ENCODE measurements at places on chromosomes 2 and 18.

- peaks cover 11% of the 10 kb centered on the region for H3K4me1 ChIP-seq
- no peak overlapping the region for H3K27ac ChIP-seq
- no peak for DNase-seq
- no peaks in the 10 kb centered on the region for H3K27me3 ChIP-seq
- H3K36me3 ChIP-seq: no peaks in the 10 kb centered on the region
- H3K4me3 ChIP-seq: no peak overlapping the region
Measured at GRCh38 chr18:61991201-61991600, 98.4 kb upstream of the RNF152 start.

DNA sequence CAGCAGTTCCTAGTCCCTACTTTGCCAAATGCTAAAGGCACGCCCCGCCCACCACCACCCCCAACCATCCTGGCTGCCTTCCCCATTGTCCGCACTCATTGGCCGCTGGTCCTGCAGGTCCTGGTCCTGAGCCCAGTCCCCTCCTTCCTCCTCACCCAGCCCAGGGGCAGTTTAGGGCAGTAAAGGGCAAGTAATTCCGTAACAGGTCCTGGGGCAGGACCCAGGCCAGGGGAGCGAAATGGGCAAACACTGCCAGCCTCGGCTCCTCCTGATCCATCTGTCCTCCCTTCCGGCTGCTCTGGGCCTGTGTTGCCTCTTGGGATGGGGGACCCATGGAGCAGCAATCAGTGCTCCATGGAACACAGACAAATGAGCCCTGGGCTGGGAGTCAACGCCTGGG is 6.1 kb downstream of the ADCY3 start:
- no peak for DNase-seq
- H3K4me1 ChIP-seq: no peaks in the 10 kb centered on the region
- H3K27me3 ChIP-seq: no peaks in the 10 kb centered on the region
- no peak overlapping the region for H3K4me3 ChIP-seq
- H3K27ac ChIP-seq: no peak overlapping the region
- no peaks in the 10 kb centered on the region for H3K36me3 ChIP-seq

DNA sequence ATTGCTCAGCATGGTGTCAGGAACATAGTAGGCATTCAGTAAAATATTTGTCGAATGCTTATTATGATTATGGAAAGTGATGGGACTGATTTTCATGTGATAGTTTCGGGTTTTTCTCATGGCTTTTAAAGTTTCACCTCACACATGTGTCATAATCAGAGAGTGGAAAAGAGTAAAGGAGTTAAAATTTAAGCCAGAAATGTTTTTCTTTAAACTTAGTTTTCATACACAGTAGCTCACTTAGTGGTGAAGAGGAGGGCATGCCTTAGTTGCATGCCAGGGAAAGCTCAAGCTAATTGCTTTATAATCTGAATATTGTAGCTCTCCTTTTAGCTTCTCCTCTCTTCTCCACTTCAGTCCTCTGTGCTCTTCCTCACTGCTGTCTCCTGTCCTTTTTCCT is 38.0 kb downstream of the EHBP1 start:
- no peaks in the 10 kb centered on the region for H3K36me3 ChIP-seq
- H3K4me3 ChIP-seq: no peak overlapping the region
- no peak for DNase-seq

GRCh38 chr2:72118386-72118785 is 29.3 kb downstream of the CYP26B1 start:
- H3K4me1 ChIP-seq: no peaks in the 10 kb centered on the region
- no peak for DNase-seq
- H3K36me3 ChIP-seq: no peaks in the 10 kb centered on the region
- H3K4me3 ChIP-seq: no peak overlapping the region
- H3K27ac ChIP-seq: no peak overlapping the region

DNA sequence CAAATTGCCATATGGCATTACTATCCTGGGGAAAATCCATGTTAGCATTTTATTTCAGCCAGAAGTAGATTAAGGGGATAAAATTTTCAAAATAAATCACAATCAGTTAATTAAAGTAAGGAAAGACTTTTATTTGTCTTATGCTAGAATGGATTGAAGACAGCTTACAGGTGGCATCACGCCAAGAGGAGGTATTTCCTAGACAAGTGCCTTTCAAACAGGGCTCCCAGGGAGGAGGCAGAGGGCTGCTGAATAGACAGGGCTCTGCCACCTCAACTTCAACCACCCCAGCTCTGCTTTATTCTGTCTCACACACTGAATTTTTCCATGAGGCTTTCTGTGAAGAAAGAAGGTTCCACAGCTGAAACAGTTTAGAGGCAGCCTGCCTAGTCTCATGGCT is 12.2 kb downstream of the CCDC68 start:
- no peaks in the 10 kb centered on the region for H3K27me3 ChIP-seq
- H3K36me3 ChIP-seq: no peaks in the 10 kb centered on the region
- H3K4me3 ChIP-seq: no peak overlapping the region
- peaks cover 45% of the 10 kb centered on the region for H3K4me1 ChIP-seq

- no peak for DNase-seq
- H3K4me1 ChIP-seq: peaks cover 21% of the 10 kb centered on the region
- H3K4me3 ChIP-seq: no peak overlapping the region
- H3K27me3 ChIP-seq: no peaks in the 10 kb centered on the region
- peak overlapping the region; percentile 87 for H3K27ac ChIP-seq
Measured at GRCh38 chr2:42310007-42310515, 51.0 kb downstream of the COX7A2L start.

DNA sequence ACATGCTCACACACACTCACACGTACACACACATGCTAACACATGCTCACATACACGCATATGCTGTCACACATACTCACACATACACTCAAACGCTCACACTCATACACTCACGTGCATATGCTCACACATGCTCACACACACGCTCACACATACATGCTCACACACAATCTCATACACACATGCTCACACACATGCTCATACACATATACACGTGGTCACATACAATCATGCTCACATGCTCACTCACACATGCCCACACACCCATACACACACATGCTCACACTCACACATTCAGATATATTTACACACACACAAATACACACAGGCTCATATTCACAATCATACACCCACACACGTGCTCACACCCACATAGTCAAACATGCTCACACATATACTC is 17.5 kb upstream of the SALL3 start:
- no peaks in the 10 kb centered on the region for H3K4me1 ChIP-seq
- H3K36me3 ChIP-seq: no peaks in the 10 kb centered on the region
- H3K4me3 ChIP-seq: no peak overlapping the region
- no peaks in the 10 kb centered on the region for H3K27me3 ChIP-seq
- H3K27ac ChIP-seq: no peak overlapping the region

GRCh38 chr2:171553236-171553635 is 31.0 kb downstream of the CYBRD1 start:
- H3K27me3 ChIP-seq: no peaks in the 10 kb centered on the region
- H3K27ac ChIP-seq: no peak overlapping the region
- no peak for DNase-seq
- no peak overlapping the region for H3K4me3 ChIP-seq
- no peaks in the 10 kb centered on the region for H3K4me1 ChIP-seq

DNA sequence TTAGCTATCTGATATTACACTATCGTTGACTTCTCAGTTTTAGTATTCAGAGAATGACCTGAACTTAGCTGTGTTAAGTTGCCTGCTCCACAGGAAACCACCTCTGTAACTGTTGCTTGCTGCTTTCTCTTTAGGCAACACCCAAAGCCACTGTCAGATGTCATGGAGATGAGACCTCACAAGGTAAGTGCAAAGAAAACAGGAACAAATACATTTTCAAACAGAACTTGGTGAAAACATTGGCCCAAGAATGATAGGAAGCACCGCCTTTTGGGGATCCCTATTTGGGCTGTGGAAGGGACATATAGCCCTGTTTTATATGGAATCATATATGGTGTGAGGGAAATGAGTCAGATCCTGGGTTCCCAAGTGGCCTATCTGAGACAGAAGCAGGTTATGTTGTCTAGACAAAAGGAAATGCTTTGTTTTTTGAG is 143.4 kb downstream of the UBE2E3 start:
- no peak overlapping the region for H3K4me3 ChIP-seq
- no peaks in the 10 kb centered on the region for H3K27me3 ChIP-seq
- H3K27ac ChIP-seq: no peak overlapping the region
- H3K4me1 ChIP-seq: no peaks in the 10 kb centered on the region

DNA sequence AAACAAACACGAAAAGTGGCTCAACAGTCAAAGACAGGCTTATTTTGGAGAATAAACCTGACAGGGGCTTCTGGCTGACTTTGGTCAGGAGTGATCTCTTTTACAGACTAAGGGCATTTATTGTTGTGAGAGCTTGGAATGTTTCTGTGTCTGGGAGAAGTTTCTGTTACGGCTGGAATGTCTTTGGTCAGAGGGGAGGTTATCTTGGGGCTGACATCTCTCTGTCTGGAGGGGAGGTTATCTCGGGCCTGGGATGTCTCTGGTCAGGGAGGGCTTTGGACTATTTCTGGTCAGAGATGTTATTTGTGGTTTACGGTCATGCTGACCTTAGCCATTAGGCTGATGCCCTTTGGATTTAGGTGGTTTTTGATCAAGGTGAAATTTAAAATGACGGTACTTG is 345.5 kb upstream of the FSIP2 start:
- H3K27ac ChIP-seq: no peak overlapping the region
- no peak overlapping the region for H3K4me3 ChIP-seq
- no peaks in the 10 kb centered on the region for H3K4me1 ChIP-seq
- H3K27me3 ChIP-seq: no peaks in the 10 kb centered on the region
- no peak for DNase-seq

GRCh38 chr2:13197248-13197647 is 480.5 kb downstream of the TRIB2 start:
- no peak overlapping the region for H3K4me3 ChIP-seq
- no peaks in the 10 kb centered on the region for H3K4me1 ChIP-seq
- DNase-seq: no peak

DNA sequence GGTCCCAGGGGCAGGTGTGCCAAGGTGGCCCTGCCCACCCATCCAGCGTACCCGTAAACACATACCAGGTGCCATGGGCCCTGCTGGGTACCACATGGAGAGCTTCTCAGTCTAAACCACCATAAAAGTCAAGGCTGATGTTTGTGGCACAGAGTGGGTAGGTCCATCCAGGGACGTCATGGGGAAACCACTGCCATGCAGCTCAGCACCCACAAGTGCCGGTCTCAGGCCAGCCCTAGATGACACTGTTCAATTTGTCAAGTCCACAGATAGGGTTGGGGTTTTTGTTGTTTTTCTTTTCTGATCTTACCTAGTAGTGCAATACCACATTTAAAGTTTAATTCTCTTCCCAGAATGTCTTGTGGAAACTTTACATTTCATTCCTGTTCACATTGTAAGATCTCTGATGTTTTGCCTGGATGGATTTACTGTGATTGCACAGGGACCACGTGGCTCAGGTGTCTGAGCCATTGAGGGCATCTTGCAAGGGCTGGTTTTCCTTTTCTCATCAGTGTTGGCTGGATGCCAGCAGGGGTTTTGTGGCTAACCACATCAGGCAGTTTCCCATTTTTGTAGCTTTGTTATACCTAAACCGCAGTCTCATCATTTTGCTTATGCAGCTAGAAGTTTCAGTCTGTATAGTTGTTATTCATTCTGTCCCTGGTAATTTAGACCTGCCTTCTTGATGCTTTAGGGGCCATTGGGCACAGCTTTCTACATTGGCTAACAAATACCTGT is 64.7 kb downstream of the STK25 start:
- H3K27me3 ChIP-seq: no peaks in the 10 kb centered on the region
- no peak overlapping the region for H3K27ac ChIP-seq
- no peak overlapping the region for H3K4me3 ChIP-seq
- no peaks in the 10 kb centered on the region for H3K4me1 ChIP-seq
- H3K36me3 ChIP-seq: peaks cover 6% of the 10 kb centered on the region
- no peak for DNase-seq
